ENCODE measurements at places on chromosomes 7 and 10.

- DNase-seq = no peak
Measured at GRCh38 chr7:2086229-2086628, 146.5 kb downstream of the MAD1L1 start.

DNA sequence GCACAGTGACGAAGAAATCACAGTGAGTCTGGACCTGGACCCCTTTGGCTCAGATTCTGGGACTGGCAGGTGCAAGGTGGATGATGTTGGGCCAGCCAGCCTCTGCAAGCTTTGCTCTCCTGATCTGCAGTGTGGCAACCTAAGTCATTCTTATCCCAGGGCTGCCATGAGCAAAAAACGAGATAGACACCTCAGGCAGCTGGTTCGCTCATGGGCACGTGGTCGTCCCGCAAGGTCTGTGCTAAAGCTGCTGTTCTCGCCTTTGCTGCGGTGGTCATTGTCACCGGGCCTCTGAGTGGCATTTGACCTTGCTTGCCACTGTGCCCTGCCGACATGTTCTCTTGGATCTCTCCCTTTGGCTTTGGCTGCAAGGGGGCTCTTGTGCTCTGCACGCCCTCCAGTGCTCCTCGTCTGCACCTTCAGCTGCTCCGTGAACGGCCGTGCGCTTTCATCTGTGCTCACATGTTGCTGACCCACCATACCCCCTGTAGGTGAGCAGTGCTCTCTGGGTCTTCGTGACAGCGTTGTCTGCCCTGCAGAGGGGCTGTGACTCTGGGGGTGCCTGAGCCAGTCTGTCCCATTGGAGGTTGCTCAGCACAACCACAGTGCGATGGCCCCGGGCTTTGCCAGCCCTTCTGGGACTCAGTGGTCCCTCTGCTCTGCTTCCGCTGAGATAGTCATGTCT, 317.0 kb downstream of the GLRX3 start:
- no peak for DNase-seq

- DNase-seq = no peak
Measured at GRCh38 chr7:131625817-131626372, 69.5 kb upstream of the PODXL start.

- no peak for DNase-seq
Measured at GRCh38 chr7:85475071-85475470, 288.2 kb upstream of the SEMA3D start.

- DNase-seq = no peak
Measured at GRCh38 chr10:131973160-131973951, 8.4 kb downstream of the BNIP3 start.

- DNase-seq = peak; percentile 24
Measured at GRCh38 chr10:92880233-92880861, 32.0 kb downstream of the EXOC6 start.

- DNase-seq = no peak
Measured at GRCh38 chr7:132596588-132596987, 20.3 kb upstream of the PLXNA4 start.

DNA sequence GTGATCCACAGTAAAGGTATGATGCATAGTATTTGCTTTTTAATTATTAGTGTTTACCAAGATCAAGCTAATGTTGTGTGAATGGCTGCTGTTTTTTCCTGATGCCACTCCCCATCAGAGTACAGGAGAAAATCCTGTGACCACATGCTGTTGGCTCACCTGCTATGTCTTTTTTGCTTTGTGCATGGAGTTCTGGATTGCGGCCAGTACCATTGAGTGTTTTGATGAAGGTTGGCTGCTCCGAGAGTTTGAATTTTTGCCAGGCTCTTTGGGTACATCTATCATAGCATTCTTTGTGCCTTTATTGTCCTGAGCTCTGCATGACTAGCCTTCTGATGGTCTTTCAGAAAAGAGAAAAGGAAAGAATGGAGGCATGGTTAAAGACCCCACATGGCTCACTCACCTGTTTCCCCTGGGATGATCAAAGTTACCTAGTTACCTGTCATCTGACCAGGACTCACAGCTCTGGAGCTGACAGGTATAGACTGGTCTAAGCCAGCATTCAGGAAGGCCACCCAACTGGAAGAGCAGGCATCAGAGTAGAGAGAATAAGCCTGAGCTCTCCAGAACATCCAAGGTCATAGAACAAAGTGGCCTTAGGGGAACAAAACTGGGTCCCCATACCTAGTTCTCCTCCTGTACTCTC, 11.8 kb upstream of the SGPL1 start:
- peak; percentile 2 for DNase-seq

GRCh38 chr7:124761164-124761715, 4.4 kb downstream of the GPR37 start:
- DNase-seq = no peak

DNA sequence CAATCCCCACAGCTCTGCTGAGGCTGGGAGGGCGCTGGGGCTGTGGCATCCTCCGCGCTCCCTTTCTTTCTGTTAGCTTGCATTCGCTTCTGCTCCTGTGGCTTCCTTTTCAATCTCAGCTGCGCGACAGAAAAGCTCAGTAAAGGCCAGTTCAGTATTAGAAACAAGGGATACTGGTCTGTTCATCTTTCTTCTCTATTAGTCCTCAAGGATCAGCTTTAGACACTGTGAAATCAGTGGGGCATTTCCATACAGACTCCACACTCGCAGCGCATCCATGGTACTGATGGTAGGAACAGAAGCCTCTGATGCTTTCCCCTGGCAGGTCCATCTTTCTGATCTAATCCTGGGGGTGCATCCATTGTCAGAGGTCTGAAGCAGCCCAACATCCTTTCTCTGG, 163.7 kb downstream of the LYZL1 start:
- DNase-seq = no peak

DNA sequence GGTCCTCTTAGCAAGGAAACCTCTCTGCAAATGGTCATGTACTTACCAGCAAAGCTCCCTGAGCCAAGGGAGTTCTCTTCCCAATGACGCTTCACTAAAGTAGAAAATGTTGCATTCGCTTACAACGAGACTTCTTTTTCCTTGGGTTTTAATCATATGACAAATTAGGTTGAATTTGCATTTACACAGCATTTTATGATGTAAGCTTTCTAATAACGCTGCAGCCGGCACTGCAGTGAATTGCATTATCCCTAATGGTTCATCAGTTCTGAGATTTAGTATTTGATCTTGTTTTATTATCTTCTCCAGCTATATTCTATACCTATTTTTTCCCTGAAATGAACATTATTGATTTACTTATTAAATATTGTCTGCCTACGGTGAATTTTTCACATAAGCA, 339.3 kb upstream of the PFKP start:
- no peak for DNase-seq

- DNase-seq = no peak
Measured at GRCh38 chr7:111424768-111425167, 137.5 kb downstream of the IMMP2L start.

DNA sequence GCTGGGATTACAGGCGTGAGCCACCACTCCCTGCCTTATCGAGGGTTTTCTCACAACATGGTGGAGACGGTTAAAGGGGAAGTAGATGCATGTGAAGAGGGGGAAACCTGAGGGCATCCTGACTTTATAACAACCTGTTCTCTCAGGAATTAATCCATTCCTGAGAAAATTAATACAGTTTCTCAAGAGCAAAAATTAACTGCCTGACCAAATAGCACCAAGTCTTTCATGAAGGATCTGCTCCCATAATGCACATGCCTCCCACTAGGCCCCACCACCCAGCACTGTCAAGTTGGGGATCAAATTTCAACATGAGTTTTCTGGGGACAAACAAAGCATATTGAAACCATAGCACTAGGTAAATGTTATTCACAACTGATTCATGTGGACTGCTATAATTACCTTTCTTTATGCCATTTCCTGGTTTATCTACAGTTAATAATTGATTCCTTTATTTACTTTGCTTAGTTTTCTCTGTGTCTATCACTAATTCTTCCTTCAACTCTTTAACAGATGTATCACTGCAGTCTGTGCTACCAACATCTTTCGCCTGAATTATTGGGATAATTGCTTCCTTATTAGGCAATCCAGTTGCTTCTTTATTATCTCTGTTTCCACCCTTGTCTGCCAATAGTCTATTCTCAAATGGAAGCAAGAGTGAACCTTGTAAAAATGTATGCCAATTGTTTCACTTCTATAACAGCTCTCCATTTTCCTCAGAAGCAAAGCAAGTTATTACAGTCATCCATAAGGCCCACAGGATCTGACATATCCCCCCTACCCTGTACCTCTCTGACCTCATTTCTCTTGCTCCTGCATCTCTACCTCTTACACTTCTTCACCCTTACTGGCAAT, 12.9 kb upstream of the MICU1 start:
- DNase-seq = peak; percentile 17

DNA sequence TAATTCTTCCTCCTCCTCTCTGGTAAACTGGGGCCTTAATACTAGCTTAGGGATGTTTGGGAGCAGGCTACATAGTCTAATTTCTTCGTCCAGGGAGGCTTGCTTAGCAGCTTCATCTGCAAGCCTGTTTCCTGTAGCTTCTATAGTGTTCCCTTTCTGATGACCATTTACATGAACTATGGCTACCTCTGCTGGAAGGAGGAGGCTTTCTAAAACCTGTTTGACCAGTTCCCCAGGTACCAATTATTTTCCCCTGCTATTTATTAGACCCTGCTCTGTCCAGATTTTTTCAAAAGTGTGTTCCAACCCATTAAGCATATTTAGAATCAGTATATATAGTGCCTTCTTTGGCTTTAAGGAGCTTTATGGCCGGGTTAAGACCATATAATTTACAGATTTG, 38.8 kb upstream of the DNAH11 start:
- no peak for DNase-seq

DNA sequence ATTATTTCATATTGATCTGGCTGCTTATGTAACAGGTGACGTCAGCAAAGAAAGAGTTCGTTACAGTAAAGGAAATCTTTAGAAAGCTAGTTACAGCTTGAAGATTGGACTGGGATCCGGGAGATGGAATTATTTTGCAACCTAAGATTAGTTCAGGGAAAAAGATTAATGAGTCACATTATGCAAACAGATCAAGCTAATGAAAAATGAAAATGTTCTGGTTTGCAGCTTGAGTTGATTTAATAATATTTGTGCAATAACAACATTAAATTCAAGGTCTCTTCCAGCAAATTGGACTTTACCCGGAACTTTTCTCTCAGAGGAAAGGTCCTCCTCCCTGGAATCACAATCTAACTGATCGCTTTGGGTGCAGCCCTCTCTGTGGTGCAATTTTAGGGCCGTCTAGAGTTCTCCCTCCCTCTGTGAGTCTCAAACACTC, 119.5 kb downstream of the OTUD1 start:
- DNase-seq = no peak

DNA sequence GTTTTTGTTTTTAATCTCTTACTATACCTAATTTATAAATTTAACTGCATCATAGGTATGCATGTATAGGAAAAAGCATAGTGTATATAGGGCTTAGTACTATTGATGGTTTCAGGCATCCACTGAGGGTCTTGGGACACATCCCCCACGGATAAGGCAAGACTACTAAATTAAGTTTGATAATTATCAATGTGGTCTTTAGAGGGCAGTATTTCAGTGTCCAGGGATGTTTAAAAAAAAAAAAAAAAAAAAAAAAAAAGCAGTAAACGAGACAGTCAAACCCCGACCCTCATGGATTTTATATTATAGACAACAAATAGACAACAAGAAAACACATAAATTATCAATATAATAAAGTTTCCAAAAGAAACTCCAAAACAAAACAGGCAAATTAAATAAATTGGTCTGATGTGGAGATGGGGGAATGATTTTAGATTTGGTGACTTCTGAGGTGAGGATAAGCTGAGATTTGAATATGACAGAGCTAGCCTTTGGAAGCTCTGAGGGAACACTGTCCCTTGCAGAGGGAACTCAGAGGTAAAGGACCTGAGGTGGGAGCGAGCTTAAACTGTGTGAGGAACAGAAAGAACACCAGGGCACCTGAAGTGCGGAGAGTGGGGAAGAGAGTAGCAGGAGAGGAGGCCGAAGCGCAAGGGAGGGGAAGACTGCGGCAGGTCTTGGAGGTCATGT, 14.8 kb downstream of the ACSM6 start:
- DNase-seq = no peak
